ENCODE measurements at places on chromosomes 3 and 15.

- no peak for DNase-seq
Measured at GRCh38 chr15:85463276-85463892, 83.0 kb downstream of the AKAP13 start.

- DNase-seq, result no peak
Measured at GRCh38 chr3:194245975-194246561, 105.1 kb downstream of the CPN2 start.

DNA sequence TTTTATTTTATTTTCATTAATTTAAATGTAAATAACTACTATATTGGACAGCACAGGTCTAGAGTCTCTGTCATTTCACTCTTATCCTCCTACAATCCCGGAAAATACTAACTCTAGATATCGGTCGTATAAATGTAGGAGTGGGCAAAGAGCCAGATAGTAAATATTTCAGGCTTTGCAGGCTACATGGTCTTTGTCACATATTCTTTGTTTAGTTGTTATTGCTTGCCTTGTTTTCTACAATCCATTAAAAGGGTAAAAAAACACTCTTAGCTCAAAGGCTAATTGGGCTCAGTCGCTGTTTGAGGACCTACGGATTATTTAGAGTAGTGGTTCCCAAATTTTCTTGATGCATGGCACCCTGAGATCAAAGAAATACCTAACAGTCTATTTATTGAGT is 1.7 kb downstream of the KNL1 start:
- no peak for DNase-seq

GRCh38 chr15:84400820-84401219 is 165.2 kb downstream of the GOLGA6L4 start:
- DNase-seq, result no peak

GRCh38 chr15:93973287-93973686 is 258.1 kb upstream of the MCTP2 start:
- DNase-seq, result no peak

- DNase-seq, result peak; percentile 48
Measured at GRCh38 chr3:187041362-187042307, 97.7 kb downstream of the RPL39L start.

GRCh38 chr15:74631935-74632560 is 16.4 kb downstream of the CLK3 start:
- DNase-seq, result peak; percentile 32

GRCh38 chr3:148727231-148727630 is 29.5 kb downstream of the AGTR1 start:
- no peak for DNase-seq

DNA sequence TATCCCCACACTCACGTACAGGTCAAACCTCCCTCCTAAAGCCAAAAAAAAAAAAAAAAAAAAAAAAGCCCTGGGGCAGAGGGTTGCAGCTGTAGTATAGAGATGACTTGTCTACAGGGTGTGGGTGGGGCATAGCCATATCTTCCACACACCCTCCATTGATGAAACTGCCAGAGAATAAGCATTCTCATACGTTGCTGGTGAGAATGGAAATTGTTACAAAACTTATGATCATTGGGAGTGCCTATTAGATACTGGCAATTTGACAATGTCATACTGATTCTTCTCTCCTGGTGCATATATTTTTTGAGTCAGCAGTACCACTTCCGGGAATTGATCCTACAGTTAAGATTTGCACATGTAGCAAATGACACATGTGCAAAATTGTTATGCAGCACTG is 11.0 kb upstream of the CTNNB1 start:
- DNase-seq, result no peak

DNA sequence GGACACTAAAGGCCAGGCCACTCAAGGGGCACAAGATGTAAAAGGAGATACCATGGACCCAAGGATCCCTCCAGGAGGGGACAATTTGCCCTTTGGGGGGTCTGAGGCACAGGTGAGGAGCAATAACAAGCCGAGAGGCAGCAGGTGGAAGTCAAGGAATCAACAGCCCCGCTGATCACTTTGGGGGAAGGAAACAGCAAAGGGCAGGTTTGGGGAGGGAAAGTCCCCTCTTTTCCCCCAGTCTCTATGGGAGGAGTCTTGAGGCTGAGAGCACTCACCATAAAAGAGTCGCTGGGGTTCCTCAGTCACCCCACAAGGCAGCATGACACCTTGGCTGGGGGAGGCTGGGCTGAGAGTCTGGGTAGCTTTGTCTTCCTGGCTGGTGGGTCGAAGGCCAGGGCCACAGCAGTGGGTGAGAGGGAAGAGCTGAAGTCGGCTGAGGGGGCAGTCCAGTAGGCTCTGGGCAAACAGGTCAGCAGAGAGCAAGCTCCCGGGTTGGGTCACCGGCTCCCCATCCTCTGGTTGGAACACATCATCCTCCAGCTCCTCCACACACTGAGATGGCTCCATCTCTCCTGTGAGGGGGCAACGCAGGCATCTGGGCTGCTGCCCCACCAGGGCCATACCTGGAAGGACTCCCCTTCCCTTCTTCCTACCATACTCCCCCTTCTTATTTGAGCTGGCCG is 3.0 kb downstream of the BMF start:
- no peak for DNase-seq

DNA sequence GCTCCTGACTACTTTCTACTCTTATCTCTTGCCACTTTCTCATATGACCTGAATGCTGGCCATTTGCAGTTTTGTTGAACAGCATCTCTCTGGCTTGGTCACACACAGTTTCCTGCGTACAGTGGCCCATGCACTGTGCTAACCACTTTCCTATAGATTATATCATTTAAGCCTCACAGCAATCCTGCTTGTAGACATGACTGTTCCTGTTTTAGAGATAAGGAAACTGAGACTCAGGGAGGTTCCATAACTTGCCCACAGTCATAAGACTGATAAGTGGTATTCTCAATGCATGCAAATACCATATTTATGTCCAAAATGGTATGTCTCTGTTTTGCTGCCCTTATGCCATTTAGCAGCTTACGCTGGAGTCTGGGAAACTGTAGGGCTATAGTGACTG is 229.5 kb downstream of the NR1D2 start:
- no peak for DNase-seq

DNA sequence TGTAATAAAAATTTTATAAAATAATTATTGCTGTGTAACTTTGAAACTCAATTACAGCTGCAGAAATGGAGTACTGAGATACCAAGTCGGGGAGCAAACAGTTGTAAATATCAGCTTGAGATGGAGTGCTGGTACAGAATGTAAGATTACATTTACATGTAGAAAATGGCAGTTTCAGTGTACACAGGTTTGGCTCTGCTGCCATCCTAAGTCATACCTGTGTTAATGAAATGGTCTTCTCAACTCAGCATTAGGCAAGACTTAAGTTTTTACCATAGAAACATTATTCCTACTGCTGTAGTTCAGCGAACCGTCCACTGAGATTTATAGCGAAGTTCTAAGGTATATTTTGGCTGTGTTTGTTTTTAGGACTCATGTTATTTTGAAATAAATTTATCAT is 110.1 kb upstream of the TBL1XR1 start:
- DNase-seq, result no peak

- no peak for DNase-seq
Measured at GRCh38 chr15:56471440-56472069, 6.6 kb upstream of the MNS1 start.

GRCh38 chr3:78660957-78661356 is 1106.8 kb downstream of the ROBO1 start:
- no peak for DNase-seq

DNA sequence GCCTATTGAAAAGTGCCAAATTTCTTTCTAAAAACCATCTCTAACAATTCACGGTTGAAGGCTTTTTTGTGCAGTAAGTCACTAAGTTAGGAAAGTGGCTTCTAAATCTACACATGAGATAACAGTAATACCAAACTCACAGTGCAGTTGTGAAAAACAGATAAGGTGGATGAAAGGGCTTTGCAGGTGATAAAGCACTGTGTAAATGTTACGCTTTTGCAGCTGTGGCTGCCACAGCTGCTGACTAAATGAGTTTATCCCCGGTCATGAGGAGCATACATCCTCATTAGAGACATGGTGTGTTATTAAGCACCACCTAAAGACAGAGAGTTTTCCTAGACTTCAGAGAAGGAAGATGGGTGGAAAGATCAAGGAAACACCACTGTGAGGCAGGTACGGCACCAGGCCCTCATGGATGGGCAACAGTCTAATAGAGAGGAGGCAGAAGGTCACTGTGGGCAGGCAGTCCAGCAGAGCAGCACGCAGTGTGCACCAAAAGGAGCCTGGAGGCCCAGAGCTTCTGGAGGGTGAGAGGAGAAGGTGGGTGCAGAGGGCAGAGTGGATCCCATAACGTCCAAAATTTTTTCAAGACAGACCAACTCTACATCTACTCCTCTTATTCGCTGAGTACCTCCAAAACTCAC is 68.5 kb downstream of the FMN1 start:
- no peak for DNase-seq

- DNase-seq, result no peak
Measured at GRCh38 chr3:107910713-107911259, 180.0 kb downstream of the CD47 start.

- no peak for DNase-seq
Measured at GRCh38 chr3:63726656-63727055, 74.2 kb downstream of the SNTN start.

All from T follicular helper cell (primary cell).